ENCODE measurements at places on chromosomes 5 and 9.

GRCh38 chr9:133050781-133051180 is 11.0 kb upstream of the CEL start:
- no peak for DNase-seq

DNA sequence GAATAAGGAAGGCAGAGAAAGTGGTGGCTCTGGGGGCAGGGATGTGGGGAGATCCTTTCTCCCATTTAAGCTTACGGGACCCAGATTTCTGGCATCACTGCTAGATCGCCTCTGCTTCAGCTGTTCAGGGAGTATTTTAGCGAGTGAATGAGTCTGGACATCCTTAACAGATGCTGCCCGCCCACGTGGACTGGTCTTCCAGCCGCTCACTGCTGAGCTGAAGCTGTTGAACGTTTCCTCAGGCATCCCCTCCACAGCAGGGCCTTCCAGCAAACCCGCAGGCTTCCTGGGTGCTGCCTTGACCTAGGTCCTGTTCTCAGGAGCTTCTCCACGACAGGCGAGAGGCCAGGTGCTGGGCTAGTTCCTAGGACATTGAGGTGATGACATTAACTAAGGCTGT is 144.4 kb upstream of the EFNA5 start:
- no peak for DNase-seq

GRCh38 chr5:154118893-154119336 is 71.6 kb upstream of the GALNT10 start:
- no peak for DNase-seq

DNA sequence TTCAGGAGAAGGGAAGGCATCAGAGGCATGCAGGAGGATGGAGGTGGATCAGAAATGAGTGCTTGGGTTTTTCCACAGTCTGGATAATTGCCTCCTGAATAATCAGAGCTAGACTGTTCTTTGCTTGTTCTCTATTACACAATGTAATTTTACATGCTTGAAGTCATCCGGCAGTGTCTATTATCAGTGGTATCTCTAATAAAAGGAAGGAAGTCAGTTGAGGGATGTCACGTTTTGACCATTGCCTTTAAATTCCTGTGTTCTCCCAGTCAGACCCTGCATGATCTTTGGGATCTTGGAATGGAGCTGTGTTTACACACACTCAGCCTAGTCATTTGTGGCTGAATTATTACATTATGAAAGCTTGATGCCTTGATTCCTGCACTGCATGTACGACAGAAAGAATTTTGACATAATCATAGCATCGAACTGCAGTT is 91.0 kb downstream of the PDE8B start:
- peak; percentile 39 for DNase-seq

GRCh38 chr5:53607886-53608285 is 47.4 kb downstream of the NDUFS4 start:
- no peak for DNase-seq

DNA sequence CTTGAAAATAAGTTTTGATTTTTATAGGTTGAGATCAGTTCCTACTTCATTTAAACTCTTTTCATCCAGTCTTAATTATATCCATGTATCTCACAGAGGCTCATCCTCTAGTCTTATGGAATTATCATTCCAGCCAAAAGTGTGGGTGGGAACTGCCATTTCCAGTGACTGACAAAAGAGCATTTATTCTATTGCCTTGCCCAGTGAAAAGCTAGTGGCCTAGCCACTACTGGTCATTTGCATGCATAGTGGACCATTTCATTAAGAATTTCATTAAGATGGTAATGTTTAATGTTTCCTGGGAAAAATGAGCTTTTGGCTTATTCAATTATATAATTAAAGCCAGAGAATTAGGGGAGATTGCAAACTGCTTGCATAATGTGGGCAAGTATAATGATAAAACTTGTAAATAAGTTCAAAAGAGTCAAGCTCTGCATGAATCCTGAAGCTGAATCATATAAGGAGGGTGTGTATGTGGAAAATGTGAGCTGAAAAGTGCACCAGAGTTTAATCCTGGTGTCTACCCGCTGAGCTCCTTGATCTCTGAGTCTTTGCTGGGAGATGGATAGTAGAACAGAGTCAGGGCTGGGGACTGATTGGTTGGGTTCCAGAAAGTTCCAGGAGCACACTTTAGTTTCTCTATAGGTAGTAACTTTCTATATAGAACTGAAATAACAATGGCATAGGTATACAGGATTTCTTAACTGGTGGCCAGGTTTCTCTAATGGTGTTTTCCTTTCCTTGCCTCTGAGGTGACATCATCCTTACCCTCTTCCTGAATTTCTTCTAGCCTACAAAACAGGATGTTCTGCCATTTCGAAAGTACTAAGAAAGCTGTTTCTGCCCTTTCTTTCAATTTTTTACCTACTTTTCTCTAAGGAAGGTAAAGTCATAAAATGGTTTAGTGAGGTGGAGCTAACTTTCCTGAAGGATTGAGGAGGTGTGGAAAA is 78.5 kb downstream of the KIF4B start:
- DNase-seq = no peak

GRCh38 chr9:94952565-94953373 is 226.3 kb downstream of the AOPEP start:
- DNase-seq = no peak

- no peak for DNase-seq
These were observed 78.0 kb upstream of the LHFPL2 start for GRCh38 chr5:78726571-78726970.

DNA sequence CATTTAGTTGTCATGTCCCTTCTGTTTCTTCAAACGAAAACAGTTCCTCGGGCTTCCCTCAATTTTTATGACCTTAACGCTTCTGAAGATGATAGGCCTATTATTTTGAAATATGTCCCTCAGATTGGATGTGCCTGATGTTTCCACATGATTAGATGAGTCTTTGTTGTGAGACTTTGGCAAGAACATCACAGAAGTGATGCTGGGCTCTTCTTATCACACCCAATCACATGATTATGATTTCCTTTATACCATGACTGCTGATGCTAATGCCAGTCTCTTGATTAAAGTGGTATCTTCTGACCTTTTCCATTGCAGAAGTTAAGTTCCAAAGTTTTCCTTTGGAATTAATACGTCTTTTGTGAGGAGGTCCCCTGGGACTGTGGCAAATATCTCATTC is 175.7 kb downstream of the SAXO1 start:
- DNase-seq = no peak

- DNase-seq = no peak
These were observed 14.6 kb downstream of the CCDC180 start for GRCh38 chr9:97322105-97322504.

GRCh38 chr9:69412741-69413150 is 87.7 kb downstream of the ENTREP1 start:
- peak; percentile 6 for DNase-seq

DNA sequence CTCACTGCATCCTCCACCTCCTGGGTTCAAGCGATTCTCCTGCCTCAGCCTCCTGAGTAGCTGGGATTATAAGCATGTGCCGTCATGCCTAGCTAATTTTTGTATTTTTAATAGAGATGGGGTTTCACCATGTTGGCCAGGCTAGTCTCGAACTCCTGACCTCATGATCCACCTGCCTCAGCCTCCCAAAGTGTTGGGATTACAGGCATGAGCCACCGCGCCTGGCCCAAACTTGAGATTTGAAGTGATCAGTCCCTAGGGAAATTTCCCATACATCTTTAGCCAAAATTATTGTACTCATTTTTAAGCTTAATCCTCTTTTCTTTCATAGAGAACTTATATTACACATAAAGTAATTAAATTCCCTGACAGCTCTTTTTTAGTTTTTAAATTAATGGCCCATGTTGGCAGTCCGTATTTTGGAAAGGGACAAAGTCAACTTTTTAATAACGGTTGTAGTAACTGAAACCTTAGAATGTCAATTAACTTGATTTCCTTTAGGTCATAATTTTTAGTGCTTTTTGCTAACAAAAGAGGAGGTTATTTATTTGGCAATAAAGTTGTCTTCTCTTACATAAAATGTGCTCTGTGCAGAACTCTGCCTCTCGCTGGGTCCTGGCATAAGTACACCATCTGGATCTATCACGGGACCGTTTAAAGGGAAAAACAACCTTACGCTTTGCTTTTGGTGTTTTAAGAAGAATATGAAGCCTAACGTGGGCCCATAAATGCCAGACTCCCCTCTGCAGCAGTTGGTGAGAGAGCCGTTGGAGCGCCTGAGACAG is 142.3 kb upstream of the OTULINL start:
- DNase-seq = no peak

GRCh38 chr5:54774281-54775170 is 210.9 kb downstream of the ESM1 start:
- peak; percentile 21 for DNase-seq

DNA sequence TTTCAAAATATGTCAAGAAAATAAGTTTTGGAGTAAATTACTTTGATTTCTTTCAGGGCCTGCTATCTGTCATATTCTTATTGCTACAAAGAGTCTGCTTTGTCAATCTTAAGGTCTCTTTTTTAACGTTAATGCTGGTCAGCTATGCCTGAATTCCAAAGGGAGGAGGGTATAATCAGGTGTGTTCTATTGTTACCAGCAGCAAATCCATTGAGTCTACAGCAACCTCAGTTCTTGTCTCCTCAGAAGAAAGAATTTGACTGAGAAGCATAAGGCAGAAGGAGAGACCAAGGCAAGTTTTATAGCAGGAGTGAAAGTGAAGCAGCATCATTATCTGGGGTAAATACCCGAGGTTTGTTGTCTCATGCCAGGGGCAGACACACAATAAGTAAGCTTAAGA is 23.7 kb upstream of the MINAR2 start:
- DNase-seq = no peak

- DNase-seq = no peak
These were observed 249.6 kb downstream of the FANCC start for GRCh38 chr9:95067897-95068296.

GRCh38 chr9:33637881-33638280 is 113.8 kb downstream of the ANKRD18B start:
- no peak for DNase-seq

DNA sequence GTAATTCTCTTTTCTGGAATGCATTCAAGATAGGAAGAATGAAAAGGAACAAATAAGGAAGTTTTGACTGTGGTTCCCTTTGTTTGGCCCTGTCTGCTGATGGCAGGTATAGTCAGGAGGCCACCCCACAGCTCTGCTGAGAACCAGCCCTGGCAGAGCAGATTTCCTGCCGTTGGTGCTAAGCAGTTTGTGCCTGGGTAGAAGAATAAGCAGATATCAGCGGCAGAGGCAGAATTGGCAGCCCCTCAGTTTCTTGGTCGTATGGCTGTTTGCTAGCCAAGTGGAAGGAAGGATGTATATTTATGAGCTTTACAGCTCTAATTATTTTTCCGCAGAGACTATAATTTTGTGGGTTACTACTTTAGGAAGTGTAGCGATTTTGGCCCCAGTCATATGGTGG is 310.2 kb upstream of the RFX3 start:
- no peak for DNase-seq

- no peak for DNase-seq
These were observed 103.2 kb downstream of the PPARGC1B start for GRCh38 chr5:149833116-149833827.

GRCh38 chr5:56659971-56660370 is 155.4 kb upstream of the MAP3K1 start:
- DNase-seq = no peak

DNA sequence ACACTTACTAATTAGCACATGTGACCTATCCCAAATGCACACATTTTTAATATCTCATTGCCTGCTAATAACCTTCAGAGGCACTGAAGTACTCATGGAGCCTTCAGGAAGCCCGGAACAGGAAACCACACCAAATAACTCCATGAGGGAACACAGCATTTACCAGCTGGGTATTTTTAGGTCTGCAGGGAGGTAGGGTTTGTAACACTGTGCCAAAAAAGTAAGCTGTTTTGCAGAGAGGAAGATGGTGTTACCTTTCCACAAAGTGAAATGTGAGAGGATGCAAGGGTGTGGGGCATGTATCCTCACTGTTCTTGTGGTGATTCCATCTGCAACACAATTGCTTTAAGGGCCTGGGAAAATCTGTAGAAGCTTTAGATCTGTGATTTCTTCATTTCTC is 64.4 kb downstream of the NUDT12 start:
- DNase-seq = no peak

- DNase-seq = no peak
These were observed 324.9 kb downstream of the ZNF608 start for GRCh38 chr5:124421584-124421983.

DNA sequence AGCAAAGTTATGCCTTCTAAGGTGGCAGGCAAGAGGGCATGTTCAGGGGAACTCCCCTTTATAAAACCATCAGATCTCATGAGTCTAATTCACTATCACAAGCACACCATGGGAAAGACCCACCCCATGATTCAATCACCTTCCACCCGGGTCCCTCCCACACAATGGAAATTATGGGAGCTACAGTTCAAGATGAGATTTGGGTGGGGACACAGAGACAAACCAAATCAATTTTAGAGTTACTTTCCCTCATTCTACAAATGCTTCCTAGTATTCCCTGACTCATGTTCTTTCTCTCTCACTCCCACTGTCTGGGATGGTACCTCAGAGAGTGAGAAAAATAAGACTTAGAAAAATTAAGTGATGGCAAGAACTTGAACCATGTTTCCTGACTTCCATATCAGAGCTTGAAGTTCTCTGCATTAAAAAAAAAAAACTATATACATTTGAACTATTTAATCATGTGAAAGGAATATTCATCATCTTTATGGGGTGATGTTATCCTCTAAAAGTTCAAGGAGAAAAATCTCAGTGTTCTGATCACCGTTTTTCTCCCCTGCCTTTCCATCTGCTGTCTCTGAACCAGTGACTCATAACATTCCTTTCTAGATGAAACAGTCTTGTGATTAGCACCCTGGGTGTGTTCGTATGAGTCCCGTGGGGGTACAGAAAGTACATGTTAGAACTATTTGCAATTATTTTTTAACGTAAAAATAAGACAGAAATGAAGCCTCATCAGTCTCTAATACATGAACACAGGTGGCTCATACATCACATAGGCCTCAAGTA is 282.9 kb downstream of the SLF1 start:
- peak; percentile 78 for DNase-seq

DNA sequence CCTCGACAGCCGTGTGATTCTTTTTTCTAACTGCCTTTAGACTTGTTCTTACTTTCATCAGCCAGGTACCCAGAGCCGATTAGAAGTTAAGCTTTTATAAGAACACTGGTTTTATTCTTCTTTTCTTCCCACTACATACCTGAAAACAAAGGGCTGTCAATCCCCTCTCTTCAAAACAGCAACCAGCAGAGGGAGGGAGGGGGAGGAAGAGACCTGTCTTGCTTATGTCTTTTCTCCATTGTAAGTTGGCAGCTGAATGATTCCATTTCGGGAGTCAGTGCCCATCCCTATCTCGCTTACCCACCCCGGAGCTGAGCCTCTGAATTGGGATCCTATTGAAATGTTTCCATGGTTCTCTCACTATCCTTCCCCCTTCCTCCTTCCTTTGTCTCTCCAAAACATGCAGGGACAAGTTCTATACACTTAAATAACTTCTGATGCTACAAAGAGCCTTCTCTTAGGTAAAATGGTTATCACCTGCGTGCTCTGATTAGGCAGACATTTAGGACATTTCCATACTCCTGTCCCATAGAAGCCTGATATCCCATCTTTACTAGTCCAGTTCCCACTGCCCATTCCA is 83.9 kb upstream of the WWC1 start:
- no peak for DNase-seq

GRCh38 chr9:114365194-114365593 is 22.6 kb downstream of the AKNA start:
- DNase-seq = no peak

All from skeletal muscle cell (primary cell).